ENCODE measurements at places on chromosomes 3 and 15. TPM values are rescaled to one million over a fixed set of nuclear protein-coding genes. Genes with fewer than 3 reads are reported as not detected.

The SYNPR gene
- 119 TPM for total RNA-seq

The CAND2 gene
- 11.4 TPM for total RNA-seq

The NEK10 gene
- 28.1 TPM for total RNA-seq

The PLSCR4 gene
- total RNA-seq, result 5.7 TPM

The CGNL1 gene
- total RNA-seq, result 5.7 TPM

The C3orf52 gene
- 0.41 TPM for total RNA-seq

The TNNC1 gene
- 0.41 TPM for total RNA-seq

The PLOD2 gene
- 14.7 TPM for total RNA-seq

The WDR6 gene
- total RNA-seq, result 111 TPM

The SEC62 gene
- total RNA-seq, result 108 TPM

The CDCP1 gene
- total RNA-seq, result 0.41 TPM

The DAZL gene
- not detected for total RNA-seq

The CD96 gene
- total RNA-seq, result not detected

The RASSF1 gene
- 12.6 TPM for total RNA-seq

GRCh38 chr3:2870724-2871333 is 239.3 kb downstream of the IL5RA start:
- DNase-seq, result no peak

GRCh38 chr3:81980596-81981494 is 219.4 kb upstream of the GBE1 start:
- DNase-seq, result no peak

- DNase-seq, result peak; percentile 38
Measured at GRCh38 chr3:105448338-105448982, 81.8 kb downstream of the ALCAM start.

DNA sequence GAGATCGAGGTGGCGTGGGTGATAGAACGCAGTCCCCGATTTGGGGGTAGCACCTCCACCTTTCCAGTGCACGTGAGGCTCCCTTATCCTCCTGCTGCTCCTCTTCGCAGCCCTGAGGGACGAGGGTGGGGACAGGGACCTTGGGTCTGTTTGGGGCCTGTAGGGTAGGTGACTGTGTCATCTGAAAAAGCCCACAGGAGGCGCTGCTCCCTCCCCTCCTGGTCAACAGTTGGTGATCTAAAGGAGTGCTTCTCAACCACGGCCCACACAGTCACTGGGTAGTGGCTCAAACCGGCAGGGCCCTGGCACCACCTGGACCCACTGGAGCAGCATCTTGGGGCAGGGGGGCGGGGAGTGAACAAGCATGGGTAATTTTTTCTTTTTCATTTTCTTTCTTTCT is 7.1 kb downstream of the LRRK1 start:
- no peak for DNase-seq

DNA sequence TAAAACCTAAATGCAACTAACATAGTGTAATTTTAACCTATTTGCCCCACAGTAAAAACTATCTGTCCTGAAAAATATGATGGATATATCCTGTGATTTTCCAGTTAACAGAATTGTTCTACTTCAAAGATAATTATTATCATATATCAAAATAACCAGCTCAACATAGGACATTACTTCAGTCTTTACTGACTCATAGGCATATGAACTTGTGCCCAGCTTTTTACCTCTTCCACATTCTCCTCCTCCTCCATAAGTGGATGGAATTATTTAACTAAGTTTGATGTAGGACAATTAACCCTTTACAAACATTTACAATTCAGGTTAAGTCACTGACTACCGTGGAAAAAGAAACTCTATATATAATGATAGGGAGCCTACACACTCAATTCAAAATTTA is 22.9 kb upstream of the USF3 start:
- DNase-seq, result no peak

- no peak for DNase-seq
Measured at GRCh38 chr3:171789759-171790505, 20.4 kb downstream of the PLD1 start.

GRCh38 chr3:113167825-113168801 is 43.2 kb upstream of the BOC start:
- no peak for DNase-seq

DNA sequence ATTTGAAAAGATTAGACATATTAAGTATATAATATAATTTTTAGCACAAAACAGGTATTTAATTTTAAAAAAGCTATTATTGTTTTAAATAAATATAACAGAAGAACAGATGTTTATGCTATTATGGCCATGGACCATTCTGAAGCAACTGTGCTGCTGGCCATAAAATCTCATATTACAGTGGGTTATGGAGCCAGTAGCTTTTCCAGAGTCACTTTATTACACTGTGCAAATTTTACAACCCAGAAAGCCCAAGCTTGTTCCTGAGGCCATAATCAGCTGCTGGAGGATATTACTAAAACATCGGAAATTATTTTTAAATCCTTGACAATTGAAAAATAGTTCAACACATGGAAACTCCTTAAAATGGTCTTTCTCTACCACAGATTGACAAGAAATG is 557.3 kb upstream of the KCNMB2 start:
- no peak for DNase-seq

- DNase-seq, result no peak
Measured at GRCh38 chr3:33639889-33640288, 78.2 kb downstream of the CLASP2 start.

DNA sequence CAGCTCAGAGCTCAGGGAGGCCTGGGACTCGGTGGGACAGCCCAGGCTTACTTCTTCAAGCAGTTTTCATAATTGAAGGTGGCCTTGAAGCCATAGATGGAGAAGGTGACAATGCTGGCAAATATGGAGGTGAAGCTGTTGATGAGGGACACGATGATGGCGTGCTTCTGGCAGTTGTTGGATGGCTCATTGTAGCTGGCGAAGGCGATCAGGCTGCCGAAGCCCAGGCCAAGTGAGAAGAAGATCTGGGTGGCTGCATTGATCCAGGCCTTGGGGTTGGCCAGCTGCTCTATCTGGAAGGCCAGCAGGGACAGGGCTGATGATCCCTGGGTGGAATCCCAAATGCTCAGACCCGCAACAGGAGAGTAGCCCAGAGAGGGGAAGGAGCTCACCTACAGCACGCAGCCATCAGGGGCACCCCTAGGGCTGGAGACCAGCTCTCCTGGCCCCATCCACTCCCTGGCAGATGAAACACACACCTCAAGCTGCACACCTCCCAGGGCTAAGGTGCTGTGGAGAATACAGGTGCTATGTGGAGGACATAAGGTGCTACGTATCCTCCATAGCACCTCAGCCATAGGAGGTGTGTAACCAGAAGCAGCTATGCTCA is 25.1 kb downstream of the SLC6A20 start:
- DNase-seq, result no peak

- DNase-seq, result no peak
Measured at GRCh38 chr15:100863075-100863795, 16.4 kb upstream of the ALDH1A3 start.

DNA sequence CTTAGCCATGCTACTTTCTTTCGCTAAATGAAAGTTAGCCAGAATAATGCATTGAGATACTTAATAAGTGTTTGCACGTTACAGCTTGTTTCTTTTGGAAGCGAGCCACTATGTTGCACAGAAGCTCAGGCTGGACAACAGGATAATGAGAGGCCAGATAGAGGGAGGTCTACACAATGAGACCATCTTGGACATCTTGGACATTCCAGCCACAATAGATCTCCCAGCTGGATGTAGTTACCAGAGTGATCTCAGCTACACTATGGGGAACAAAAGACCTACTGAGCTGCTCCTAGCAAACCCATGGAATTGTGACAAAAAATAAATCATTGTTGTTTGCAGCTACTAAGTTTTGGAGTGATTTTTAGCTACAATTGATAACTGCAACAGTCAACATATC is 540.1 kb upstream of the SEMA6D start:
- no peak for DNase-seq

DNA sequence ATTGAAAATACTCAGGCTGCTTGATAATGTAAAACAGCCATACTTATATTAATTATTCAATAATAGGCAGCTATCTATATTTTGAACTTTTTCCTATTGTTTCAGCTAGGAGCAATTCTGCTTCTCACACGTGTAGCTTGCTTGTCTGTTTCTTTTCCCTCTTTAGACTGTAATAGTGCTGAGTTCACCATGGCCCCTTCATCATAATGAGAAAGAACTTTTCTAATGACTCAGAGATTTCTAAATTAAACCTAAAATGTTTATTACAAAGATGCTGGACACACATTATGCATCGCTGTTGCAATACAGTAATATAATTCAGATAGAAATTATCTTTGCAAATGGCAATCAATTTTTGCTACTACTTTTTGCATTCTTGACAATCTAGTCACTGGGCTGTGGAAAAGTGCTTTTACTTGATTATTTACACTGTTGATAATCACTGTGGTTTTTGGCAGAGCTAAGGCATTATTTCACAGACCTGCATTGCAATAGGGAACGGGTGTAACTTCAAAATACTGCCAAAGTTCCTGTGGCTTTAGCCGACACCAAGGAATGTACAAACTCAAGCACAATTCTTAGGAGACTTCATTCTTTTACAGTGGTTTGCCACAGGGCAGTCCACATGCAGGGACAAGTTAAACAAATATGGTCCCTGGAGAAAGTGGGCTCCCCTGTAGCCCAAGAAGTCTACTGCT is 281.0 kb upstream of the TBL1XR1 start:
- DNase-seq, result no peak

- DNase-seq, result no peak
Measured at GRCh38 chr3:179000659-179001058, 71.0 kb downstream of the ZMAT3 start.

DNA sequence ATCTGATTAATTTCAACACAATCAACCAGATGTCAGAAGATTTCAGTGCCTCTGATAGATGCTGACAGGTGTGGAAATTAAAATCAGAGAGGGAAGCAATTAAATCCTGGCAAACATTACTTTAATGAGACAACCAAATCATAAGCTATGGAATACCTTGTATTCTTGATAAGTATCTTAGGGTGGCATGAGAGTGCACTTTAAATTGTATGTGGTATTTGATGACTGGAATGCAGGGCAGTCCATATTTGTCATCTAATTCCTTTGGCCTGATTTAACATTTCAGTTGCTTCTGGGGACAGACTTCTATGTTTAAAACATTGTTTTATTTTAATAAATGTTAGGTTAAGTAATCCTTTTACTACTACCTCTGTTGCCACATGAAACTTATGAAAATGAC is 184.1 kb downstream of the LPP start:
- no peak for DNase-seq

DNA sequence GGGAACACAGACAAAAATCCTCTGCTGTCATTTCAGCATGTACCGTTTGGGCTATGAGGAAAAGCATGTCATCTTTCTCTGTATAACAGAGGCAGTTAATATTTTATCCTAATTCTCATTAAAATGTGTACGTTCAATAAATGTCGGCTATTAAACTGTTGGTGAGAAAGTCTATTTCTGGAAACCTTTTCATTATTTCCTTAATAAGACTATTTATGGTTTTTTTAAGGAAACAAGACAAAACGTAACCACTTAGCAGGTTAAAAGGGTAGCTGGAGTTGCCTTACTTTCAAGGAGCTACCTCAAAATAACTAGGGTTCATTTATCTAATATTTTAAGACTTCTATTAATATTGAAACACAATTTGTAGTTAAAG is 1.8 kb upstream of the STT3B start:
- DNase-seq, result no peak

- no peak for DNase-seq
Measured at GRCh38 chr15:70427167-70428120, 329.7 kb upstream of the TLE3 start.

GRCh38 chr3:184540777-184541681 is 20.6 kb upstream of the EPHB3 start:
- DNase-seq, result peak; percentile 44

DNA sequence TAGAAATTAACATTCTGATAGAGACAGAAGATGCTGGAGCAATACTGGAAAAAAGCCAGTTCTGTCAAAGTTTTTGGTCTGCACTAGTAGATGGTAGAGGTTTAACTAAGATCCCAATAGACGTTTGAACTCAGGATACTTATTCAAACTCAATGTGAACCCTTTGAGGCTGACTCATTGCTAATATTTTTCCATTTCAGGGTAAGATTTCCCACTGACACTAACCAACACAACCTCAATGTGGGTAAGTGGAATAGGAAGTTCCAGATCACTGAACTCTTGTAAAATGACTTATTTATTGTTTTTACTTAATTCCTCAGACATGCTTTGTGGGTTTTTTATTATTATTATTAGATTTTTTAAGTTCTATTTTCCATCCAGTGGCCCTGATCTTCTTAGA is 1024.8 kb downstream of the EPHA3 start:
- no peak for DNase-seq

DNA sequence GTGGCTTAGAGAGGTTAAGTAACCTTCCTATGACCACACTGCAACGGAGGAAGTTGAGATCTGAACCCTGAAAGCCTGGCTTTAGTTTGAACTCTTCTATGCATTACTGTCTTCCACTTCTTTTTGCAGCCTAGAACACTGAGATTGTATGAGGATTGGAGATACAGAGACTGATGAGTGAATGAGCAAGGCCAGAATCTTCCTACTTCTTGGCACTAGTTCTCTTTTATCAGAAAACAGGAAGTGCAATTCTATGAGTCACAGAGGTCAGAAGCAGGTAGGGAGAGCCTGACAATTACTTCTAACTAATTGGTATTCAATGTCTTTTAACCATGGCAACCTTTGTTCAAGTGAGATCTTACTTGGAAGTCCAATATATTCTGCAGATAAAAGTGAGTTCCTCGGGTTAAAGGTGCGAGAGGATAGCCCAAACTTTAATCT is 219.0 kb downstream of the SHQ1 start:
- DNase-seq, result no peak

GRCh38 chr15:43903864-43904290 is 77.1 kb downstream of the WDR76 start:
- peak; percentile 17 for DNase-seq

- DNase-seq, result no peak
Measured at GRCh38 chr3:54004335-54004734, 112.7 kb upstream of the SELENOK start.

DNA sequence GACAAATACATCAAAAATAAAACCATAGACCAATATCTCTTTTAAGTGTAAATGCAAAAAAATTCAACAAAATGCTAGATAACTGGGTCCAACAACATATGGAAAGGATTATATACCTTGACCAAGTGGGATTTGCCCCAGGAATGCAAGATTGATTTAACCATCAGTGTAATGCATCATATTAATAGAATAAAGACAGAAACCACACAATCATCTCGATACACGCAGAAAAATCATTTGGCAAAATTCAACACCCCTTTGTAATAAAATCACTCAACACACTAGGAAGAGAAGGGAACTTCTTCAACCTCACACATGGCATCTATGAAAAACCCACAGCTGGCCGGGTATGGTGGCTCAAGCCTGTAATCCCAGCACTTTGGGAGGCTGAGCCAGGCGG is 19.5 kb downstream of the GREM1 start:
- no peak for DNase-seq

DNA sequence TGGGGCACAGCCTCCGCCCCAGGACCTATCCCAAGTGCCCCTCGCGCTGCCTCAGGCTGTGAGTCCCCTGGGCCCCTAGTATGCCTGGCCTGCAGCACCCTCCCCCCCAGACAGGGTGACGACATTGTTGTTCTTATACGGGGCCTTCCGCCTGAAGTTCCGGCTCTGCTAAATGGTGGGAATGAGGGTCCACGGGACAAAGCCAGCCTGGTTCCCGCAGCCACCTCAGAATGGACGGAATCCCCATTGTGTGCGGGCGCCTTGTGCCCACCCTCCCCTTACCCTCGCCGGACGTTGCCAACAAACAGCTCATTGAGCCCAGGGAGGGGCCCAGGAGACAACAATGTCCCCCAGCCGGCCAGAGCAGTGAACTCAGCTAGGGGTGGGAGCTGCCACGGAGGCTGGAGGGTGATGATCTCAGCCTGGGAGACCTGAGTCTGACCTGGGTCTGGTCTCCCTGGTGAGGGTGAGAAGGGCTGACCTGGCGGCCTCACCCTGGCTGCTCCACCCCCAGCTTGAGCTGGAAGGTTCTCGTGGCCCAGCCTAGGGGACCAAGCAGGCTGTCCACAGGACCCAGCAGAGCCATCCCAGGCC is 10.2 kb upstream of the DLL4 start:
- DNase-seq, result no peak

All from frontal cortex (tissue), 4 donors.